ENCODE measurements at places on chromosomes 12 and 14. TPM values are rescaled to one million over a fixed set of nuclear protein-coding genes. Genes with fewer than 3 reads are reported as not detected.

DNA sequence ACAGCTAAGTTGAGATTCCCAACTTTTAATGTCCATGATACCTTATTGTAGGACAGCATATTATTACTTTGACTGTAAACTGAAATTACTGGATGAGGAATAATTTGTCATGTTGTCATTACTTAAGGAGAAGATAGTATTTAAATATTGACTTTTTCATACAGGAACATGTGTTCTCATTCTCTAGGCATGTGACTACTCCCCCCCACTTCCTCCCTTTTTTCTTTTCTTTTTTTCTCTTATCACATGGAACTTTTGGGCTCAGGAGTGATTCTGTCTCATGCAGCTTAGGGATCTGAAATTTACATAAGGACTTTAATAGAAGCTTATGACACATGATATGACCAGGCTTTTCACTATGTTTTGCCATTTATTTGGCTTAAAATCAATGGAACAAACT, 127.7 kb upstream of the SLCO1C1 start:
- H3K4me1 ChIP-seq = no peaks in the 10 kb centered on the region
- H3K36me3 ChIP-seq = no peaks in the 10 kb centered on the region
- DNase-seq = no peak

TPPP2 gene
- total RNA-seq = not detected

RAB2B gene
- 25.0 TPM for total RNA-seq

DNA sequence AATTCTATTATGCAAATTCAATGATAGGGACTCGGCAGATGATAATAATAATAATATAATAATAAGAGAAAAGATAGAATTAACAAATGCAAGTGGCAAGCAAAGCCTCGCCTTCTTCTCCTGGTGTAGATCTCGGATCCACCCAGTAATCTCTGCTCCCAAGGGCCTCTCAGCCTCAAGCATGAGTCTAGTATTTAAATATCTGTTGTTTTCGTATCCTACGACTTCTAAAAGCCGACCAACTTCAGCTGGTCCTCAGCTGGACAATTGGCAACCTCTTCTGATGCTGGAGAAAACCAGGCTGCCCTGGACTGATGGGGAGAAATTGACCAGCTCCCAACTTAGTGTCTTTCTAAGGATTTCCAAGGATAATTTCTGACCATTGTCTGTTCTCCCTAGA, 14.0 kb upstream of the MAP1LC3B2 start:
- no peaks in the 10 kb centered on the region for H3K27me3 ChIP-seq
- H3K27ac ChIP-seq = no peak overlapping the region
- DNase-seq = no peak

CIDEB gene
- total RNA-seq = 9.4 TPM

GNG2 gene
- total RNA-seq = 70.0 TPM

DNA sequence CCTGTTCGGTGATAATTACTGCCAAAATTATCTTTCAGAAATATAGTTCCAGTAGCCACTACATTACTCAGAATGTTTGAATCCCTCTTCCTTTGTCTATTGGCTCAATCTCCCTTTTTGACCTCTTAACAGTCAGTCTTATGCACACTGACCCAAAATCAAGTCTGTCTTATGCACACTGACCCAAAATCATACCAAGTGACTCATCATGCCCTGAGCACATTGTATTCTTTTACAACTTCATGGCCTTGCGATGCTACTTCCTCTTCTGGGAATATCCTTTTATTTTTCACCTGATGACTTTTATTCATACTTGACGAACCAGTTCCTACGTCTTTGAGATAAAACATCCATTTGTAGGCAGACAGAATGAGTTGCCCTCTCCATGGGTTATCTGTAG, 182.3 kb downstream of the NPAS3 start:
- H3K27me3 ChIP-seq = no peaks in the 10 kb centered on the region
- H3K4me3 ChIP-seq = no peak overlapping the region
- no peaks in the 10 kb centered on the region for H3K4me1 ChIP-seq
- H3K27ac ChIP-seq = no peak overlapping the region
- no peak for DNase-seq

BATF gene
- 171 TPM for total RNA-seq

RTL1 gene
- not detected for total RNA-seq

DNA sequence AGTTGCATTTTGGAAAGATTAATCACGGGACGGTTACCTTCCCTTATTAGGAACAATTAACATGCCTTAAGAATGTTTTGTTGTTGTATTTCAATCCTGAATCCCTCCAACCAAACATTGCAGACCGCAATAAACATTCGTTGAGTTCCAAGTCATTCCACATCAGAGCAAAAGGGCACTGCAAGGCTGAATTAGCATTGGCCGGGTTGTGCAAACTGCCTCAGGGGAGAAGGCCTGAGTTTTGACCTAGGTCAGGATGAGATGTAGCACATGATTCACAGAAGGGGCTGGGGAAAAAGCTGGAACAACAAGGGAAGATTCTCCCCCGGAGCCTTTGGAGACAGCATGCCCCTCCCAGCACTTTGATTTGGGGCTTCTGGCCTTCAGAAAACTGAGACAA, 82.1 kb upstream of the BDKRB2 start:
- DNase-seq = no peak
- H3K27me3 ChIP-seq = peaks cover 4% of the 10 kb centered on the region
- H3K4me3 ChIP-seq = no peak overlapping the region
- no peak overlapping the region for H3K27ac ChIP-seq
- peaks cover 41% of the 10 kb centered on the region for H3K4me1 ChIP-seq

B4GALNT1 gene
- 0.51 TPM for total RNA-seq

DNA sequence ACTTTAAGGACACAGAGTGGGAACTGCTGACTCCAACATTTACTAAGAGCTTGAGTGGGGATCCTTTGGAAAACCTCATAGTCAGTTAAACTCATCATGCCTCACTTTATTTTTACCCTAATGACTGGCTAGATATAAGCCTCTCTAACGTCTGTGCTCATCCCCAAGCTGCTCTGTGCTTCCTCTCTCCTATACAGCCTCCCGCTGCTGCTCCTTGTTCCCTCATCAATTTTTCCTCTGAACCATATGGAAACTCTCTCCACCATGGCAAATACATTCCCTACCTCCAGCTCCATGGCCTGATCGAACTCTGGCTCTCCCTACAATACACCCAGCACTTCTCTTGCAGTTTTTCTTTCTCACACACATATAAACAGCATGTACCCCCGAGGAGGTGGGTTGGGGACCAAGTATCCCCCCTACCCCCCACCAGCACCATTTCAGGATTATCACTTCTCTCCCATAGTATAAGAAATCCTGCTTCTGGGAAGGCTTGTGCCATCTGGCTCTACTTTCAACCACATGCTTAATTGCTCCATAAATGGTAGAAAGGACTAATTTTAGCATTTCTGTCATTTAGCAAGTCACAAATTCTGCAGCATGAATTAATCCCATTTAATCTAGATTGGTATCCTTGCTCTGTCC, 39.2 kb upstream of the DYRK2 start:
- H3K27me3 ChIP-seq = peaks cover 2% of the 10 kb centered on the region
- no peak for DNase-seq
- no peak overlapping the region for H3K27ac ChIP-seq
- no peaks in the 10 kb centered on the region for H3K4me1 ChIP-seq
- no peak overlapping the region for H3K4me3 ChIP-seq
- no peaks in the 10 kb centered on the region for H3K36me3 ChIP-seq

DNA sequence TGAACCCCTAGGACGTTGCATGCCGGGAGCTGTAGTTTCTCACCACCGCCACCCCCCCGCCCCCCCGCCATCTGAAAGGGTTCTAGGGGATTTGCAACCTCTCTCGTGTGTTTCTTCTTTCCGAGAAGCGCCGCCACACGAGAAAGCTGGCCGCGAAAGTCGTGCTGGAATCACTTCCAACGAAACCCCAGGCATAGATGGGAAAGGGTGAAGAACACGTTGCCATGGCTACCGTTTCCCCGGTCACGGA, 501 bp upstream of the HSP90B1 start:
- H3K36me3 ChIP-seq = peaks cover 51% of the 10 kb centered on the region
- H3K27me3 ChIP-seq = no peaks in the 10 kb centered on the region
- H3K4me1 ChIP-seq = peaks cover 68% of the 10 kb centered on the region
- DNase-seq = no peak
- peak overlapping the region; percentile 97 for H3K27ac ChIP-seq

DNA sequence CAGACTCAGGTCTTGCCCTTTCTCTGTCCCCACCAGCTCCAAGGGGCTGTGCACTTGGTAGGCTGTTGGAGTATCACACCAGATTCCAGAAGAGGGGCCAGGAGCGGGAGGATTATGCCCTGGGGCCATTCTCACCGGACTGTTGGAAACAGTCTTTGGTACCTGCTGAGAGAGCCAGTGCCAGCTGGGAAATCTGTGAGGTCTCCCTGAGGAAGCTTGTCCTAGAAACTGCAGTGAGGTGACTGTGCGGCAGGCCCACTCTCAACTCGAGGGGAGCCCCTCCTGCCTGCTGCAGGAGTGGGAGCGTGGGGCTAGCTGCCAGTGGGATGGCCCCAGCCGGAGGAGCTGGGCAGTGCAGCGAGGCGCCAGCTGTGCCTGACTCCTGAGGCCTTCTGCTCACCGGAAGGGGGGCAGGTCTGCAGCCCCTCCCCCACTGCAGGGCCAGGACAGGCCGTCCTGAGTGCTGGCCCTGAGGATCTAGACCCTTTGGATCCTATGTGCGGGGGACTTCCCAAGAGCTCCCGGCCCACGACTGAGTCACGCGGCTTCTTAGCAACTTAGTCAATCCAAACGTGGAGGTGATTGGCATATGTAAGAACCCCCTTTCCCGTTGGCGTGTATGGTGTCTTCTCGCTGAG, 295.2 kb downstream of the CACNA1C start:
- H3K36me3 ChIP-seq = no peaks in the 10 kb centered on the region
- H3K4me1 ChIP-seq = peaks cover 14% of the 10 kb centered on the region
- no peak for DNase-seq
- no peak overlapping the region for H3K27ac ChIP-seq
- peaks cover 3% of the 10 kb centered on the region for H3K27me3 ChIP-seq

DNA sequence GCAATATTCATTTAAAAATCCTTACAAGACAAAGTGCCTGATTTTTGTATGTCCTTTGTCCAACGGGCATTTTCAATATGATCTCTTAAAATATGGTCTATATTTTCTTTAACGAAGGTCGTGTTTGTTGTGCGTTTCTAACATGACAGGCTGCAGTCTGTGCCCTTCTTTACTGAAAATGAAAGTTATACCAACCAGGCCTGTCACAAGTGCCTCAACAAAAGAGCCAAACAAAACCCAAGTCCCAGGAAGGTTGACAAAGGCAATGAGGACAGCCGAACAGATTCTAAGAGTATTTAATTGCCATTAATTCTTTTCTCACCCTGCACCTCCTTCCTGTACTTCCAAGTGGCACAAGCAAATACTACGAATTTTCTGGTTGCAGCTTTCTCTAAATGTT, 13.9 kb downstream of the PAX9 start:
- no peaks in the 10 kb centered on the region for H3K36me3 ChIP-seq
- H3K27ac ChIP-seq = no peak overlapping the region
- H3K27me3 ChIP-seq = peaks cover 5% of the 10 kb centered on the region
- no peaks in the 10 kb centered on the region for H3K4me1 ChIP-seq
- DNase-seq = no peak

CACNA1C gene
- 0.02 TPM for total RNA-seq

GRCh38 chr14:103361867-103362266, 23.3 kb upstream of the MARK3 start:
- H3K27ac ChIP-seq = no peak overlapping the region
- H3K27me3 ChIP-seq = peaks cover 15% of the 10 kb centered on the region
- no peak overlapping the region for H3K4me3 ChIP-seq
- no peak for DNase-seq
- H3K36me3 ChIP-seq = no peaks in the 10 kb centered on the region

- no peak for DNase-seq
These were observed 5.7 kb upstream of the LRR1 start for GRCh38 chr14:49593016-49593415.

GRCh38 chr14:86153480-86153879, 623.5 kb downstream of the FLRT2 start:
- H3K27ac ChIP-seq = no peak overlapping the region
- no peaks in the 10 kb centered on the region for H3K4me1 ChIP-seq
- no peak for DNase-seq
- no peak overlapping the region for H3K4me3 ChIP-seq
- no peaks in the 10 kb centered on the region for H3K27me3 ChIP-seq
- no peaks in the 10 kb centered on the region for H3K36me3 ChIP-seq

DNA sequence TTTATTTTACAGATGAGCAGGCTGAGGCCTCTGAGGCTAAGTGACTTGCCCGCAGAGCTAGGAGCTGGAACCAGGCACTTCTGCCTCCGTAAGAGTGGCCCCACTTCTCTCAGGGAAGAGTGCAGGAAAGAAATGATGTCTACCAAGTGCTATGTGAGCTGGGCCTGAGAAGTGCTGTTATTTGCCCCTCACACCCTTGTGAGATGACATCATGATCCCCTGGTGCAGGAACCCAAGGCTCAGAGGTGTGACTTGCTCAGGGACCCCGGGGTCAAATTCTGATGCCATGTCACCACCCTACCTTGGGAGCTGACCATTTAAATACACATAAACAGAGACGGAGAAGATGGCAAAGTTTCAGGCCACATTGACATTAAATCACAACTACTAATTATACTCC, 63.7 kb upstream of the DDX11 start:
- peaks cover 6% of the 10 kb centered on the region for H3K27me3 ChIP-seq
- H3K4me1 ChIP-seq = no peaks in the 10 kb centered on the region
- H3K36me3 ChIP-seq = no peaks in the 10 kb centered on the region
- DNase-seq = no peak

ITPK1 gene
- total RNA-seq = 50.4 TPM

SERPINA5 gene
- total RNA-seq = not detected

DNA sequence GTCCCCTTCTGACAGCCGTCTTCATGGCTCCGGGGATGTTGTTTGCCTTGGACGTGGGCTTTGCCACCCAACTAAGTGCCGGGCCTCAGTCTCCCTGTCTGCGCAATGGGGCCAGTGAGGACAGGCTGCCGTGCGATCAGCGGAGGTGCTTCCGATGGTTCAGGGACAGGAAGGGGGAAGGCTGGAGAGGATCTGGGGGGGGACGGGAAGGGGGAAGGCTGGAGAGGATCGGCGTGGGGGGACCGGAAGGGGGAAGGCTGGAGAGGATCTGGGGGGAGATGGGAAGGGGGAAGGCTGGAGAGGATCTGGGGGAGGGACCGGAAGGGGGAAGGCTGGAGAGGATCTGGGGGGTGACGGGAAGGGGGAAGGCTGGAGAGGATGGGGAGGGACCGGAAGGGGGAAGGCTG, 3.4 kb downstream of the MMP17 start:
- H3K4me1 ChIP-seq = peaks cover 20% of the 10 kb centered on the region
- H3K27ac ChIP-seq = no peak overlapping the region
- no peak overlapping the region for H3K4me3 ChIP-seq
- DNase-seq = no peak
- peaks cover 9% of the 10 kb centered on the region for H3K27me3 ChIP-seq

RAP1B gene
- total RNA-seq = 142 TPM

MDGA2 gene
- not detected for total RNA-seq
